Activated T-cell treated with anti-CD3 and anti-CD28 coated beads for 48 hours (primary cell): ENCODE measurements at places on chromosomes 12 and 14.

GRCh38 chr12:31959701-31960391, 631 bp downstream of the RESF1 start:
- no peak for DNase-seq

GRCh38 chr12:71685914-71686657, at the start of gene TMEM19:
TMEM19 (plus strand) TSS chr12:71686082; CDS start chr12:71686681, 599 bp downstream.
- peak; percentile 78 for DNase-seq

- no peak for DNase-seq
These were observed 120.7 kb downstream of the GPHN start for GRCh38 chr14:66628636-66629035.

DNA sequence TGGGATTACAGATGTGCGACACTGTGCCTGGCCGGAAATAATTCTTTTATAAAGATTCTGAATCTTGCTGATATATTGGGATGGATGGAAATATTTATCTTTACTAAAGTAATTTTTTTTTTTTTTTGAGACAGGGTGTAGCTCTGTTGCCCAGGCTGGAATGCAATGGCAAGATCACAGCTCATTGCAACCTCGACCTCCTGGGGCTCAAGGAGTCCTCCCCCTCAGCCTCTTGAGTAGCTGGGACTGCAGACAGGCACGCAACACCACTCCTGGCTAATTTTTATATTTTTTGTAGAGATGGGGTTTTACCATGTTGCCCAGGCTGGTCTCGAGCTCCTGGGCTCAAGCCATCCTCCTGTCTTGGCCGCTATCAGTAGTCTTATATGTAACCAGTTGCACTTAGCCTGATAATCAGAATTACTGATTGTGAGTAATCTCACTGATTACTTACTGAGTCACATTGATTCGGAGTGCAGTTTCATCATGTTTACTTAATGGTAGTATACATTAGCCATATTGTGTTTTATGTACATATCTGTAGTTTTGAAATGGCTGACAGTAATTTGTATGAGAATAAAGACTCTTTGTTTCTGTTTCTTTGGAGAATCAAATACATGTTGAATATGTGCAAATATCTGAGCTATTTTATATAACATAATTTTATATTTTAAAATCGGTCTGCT, 50.4 kb upstream of the LRTM2 start:
- DNase-seq, result no peak

GRCh38 chr12:1853716-1854115, 33.4 kb downstream of the LRTM2 start:
- no peak for DNase-seq

- DNase-seq, result no peak
These were observed 54.1 kb upstream of the YARS2 start for GRCh38 chr12:32809846-32810245.

- no peak for DNase-seq
These were observed 1.9 kb downstream of the MNAT1 start for GRCh38 chr14:60736494-60736893.

DNA sequence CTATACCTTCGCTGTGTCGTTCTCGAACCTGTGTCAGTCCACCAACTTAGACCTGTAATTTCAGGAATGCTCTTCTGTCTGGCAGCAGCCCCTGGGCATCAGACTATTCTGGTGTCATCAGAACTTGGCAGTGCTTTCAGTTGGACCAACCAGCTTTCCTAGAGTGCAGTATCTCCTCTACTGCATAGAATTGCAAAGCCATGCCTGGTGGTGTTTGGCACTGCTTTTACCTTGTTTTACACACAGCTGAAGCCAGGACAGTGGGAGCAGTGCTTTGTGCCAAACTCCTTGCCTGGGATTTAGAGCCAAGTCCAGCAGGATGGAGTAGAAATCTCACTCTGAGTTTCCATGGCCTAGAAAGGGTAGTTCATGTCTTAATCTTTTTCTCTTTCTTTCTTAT, 1.5 kb downstream of the FLVCR2 start:
- DNase-seq, result no peak

- DNase-seq, result no peak
These were observed 91.8 kb downstream of the RIN3 start for GRCh38 chr14:92605274-92605940.

GRCh38 chr12:66279123-66279712, 23.1 kb upstream of the HELB start:
- DNase-seq, result no peak

- no peak for DNase-seq
These were observed 585 bp upstream of the TEAD4 start for GRCh38 chr12:2958432-2959191.

DNA sequence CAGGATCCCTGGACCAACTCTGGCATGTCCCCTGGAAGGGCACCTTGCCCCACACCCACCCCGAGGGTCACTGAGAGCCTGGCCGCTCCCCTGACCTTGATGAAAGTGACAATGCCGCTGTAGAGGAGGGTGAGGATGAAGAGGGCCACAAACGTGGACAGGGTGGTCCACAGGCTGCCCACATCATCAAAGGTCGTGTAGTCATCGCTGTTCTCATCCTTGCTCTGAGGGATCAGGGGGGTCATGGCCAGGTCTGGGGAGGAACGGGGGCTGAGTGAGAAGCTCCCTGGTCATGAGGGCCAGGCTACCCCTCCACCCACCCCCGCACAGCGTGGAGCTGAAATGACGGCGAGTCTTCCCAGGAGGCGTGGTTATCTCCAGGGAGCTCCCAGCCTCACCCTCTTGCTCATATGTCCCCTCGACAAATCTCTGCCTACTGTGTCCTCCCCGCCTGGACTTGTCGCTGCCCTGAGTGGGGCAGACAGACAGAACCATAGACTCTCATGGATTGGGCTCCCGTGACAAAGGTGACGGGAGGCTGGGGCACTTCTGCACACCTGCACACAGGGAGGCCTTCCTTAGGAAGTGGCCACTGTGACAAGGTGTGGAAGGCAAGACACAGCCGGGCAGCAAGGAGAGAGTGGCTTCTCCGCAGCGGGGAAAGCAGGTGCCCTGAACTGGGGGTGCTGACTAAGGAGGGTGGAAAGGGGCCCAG, 311.1 kb downstream of the TMEM121 start:
- DNase-seq, result no peak

GRCh38 chr12:58593557-58594304, 326.6 kb downstream of the LRIG3 start:
- DNase-seq, result no peak

GRCh38 chr12:132827763-132828703, 636 bp downstream of the GOLGA3 start:
- no peak for DNase-seq

- no peak for DNase-seq
These were observed 476.6 kb downstream of the ZFP36L1 start for GRCh38 chr14:68316078-68316868.

- DNase-seq, result no peak
These were observed 5.0 kb downstream of the SETD3 start for GRCh38 chr14:99475660-99476059.

DNA sequence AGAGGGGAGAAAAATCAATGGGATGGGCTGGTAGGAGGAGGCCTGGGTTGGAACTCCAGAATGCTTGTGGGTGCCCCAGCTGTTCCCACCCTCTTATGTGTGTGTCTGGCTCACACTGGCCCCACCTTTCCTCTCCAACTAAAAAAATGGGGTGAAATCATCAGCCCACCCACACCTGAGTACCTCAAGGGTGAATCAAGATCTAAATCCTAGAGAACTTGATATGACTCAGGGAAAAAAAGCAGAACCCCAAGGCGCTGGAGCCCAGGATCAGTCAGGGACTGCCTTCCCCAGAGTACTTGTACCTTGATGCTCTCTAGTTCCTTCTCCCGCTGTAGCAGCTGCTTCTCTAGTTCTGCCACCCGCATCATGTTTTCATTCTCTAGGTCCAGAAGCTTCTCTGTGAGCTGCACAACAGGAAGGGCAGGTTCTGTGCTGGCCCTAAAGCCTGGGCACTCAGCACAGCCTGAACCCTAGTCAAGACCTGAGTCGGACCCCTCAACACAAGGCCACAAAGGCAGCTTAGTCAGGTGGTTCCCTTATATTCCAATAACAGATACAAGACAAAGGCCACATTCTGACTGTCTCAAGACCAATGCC, 29.7 kb downstream of the PRPF40B start:
- no peak for DNase-seq

DNA sequence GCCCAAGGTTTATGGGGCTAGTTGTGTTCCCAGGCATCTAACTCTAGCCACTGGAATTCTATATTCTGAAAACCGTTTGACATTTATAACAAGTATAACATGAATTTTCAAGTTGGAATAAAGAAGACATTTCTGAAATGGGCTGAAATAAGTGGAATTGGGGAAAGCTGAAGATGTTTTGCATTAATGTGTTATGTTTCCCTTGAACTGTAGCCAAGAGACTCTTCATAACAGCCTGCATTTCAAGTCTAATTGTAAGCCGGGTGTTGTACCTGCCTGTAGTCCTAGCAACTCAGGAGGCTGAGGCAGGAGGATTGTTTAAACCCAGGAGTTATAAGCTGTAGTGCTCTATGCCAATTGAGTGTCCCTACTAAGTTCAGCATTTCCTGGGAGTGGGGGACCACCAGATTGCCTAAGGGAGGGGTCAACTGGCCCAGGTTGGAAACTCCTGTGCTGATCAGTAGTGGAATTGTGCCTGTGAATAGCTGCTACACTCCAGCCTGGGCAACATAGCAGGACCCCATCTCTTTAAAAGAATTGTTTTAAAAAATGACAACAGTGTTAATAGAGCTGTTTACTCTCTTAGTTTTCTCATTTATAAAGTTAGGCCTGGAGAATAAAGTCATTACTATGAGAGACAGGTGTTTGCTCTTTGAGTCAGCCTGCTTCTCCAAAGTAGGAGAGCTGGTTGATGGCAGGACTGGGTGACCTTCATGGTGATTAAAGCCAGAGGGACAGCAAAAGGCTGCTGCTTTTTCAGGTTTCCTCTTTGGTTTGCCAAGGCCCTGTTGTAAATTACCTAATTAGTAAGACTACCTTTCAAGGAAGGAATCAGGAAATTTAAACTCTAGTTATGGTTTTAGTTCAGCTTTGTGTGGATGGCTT, 483.6 kb upstream of the RGS6 start:
- no peak for DNase-seq
